Pulmonary artery endothelial cell (primary cell): ENCODE measurements at places on chromosomes 12 and 14.

DNA sequence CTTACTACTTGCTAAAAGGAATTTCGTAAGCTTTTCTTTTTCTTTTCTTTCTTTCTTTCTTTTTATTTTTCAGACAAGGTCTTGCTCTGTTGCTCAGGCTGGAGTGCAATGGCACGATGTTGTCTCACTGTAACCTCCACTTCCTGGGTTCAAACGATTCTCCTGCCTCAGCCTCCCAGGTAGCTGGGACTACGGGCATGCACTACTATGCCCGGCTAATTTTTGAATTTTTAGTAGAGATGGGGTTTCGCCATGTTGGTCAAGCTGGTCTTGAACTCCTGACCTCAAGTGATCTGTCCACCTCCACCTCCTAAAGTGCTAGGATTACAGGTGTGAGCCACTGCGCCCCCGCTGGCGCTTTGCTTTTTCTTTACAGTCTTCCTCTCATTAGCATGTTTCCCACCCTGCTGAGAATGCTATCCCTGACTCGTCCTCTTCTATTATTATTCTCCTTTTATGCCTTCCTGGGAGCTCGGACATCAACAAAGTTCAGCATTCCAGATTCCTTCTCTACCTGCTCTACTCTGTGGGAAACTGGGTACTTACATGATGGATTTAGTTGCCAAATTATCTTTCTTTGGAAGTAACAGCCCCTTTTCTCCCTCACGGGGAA is 3.1 kb downstream of the MTHFD1 start:
- DNase-seq, result no peak

- DNase-seq, result no peak
These were observed 128.8 kb upstream of the DYRK2 start for GRCh38 chr12:67519484-67520433.

- DNase-seq, result no peak
These were observed 16.8 kb downstream of the FLVCR2 start for GRCh38 chr14:75595226-75595625.

DNA sequence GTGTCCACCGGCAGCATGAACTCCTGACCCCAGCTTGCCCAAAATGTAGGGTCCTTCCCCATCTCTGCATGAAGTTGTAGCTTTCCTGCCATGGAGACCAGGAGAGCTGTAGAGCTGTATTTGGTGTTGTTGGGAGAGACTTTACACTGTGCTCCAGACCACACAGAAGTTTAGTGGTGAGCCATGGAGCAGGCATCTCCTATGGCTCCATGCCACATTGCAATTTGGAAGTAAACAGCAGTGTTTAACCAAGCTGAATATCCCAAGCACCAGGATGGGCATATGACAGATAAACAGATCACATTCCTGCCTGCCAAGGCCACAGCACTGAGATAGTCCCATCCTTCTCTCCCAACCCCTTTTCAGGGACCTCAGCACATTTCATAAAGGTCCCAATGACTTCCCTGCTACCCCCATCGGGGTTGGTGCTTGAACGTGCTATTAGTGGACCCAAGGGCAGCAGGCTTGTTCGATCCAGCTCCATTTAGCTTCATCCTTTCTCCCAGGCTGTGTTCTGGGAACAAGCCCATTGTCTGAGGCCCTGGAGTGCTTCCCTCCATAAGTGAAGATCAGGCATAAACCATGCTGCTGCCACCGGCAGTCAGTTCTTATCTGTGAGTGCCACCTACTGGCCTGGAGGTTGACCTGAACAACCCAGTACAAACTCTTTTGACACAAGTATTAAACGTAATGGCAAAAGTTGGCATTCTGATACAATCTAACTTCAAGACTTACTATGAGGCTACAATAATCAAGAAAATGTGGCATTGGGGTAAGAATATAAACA is 172.3 kb upstream of the ATXN7L3B start:
- no peak for DNase-seq

DNA sequence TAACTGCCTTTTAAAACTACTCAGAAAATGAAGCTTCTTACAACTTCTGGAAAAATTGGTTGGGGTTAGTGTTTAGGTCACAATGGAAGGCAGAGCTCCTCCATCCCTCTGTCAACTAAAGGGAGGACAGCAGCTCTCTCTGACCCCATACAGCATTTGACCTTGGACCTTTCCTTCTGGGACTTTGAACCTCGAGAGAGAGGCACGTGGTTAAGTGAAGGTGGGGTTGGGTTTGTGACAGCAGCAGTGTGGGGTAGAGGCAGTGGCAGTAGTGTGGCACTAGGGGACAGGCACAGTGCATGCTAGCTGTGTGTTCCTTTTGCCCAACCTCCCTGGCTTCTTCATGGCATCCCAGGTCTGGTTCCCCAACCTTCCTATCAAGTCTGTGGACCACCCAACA is 9.4 kb upstream of the C12orf75 start:
- no peak for DNase-seq

DNA sequence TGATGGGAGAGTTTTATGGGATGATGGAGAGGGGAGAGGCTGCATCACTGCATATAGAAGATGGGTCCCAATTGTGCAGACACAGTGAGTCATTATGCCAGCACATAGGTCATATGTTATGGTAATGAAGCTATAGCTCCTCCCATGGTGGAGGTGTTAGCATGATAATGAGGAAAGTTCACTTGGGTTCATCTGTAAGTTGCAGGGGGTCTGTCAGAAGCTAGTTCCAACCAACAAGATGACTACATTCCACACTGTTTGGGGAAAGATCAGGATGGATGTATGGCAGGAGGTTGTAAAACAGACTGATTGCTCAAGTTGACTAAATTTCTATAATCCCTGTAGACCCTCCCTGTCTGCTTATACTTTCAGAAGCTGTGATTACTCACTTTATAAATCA is 561.3 kb downstream of the C12orf50 start:
- no peak for DNase-seq

GRCh38 chr12:1591034-1591433 is 3.3 kb downstream of the FBXL14 start:
- DNase-seq, result no peak

DNA sequence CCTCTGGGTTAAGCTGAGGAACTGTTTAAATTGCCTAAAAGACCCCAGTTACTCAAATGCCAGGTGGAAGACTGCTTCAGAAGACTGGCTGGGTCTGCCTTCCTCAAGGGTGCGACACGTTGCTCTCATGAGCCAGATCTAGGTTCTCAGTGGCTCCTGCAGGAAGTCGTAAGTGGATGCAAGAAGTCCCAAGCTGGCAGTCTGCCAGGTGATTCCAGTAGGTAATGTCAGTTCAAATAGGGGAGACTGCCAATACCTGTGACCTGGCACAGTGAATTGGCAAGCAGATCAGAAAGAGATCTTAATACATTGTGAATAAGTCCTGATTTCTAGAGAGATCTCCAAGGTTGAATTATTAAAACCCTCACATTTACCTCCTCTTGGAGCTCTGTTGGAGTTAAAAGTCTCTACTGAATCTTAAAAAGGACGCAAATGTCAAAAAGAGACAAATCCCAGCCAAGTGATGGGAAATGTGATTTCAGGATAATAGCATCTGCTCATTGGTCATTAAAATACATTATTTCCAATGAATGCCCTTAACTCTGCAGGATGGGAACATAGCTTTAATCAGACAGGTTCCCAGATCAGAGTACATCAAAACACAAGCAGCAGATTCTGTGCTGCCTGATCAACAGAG is 98.8 kb upstream of the FRMD6 start:
- DNase-seq, result no peak

GRCh38 chr14:104359301-104359968 is 220.1 kb upstream of the C14orf180 start:
- no peak for DNase-seq

DNA sequence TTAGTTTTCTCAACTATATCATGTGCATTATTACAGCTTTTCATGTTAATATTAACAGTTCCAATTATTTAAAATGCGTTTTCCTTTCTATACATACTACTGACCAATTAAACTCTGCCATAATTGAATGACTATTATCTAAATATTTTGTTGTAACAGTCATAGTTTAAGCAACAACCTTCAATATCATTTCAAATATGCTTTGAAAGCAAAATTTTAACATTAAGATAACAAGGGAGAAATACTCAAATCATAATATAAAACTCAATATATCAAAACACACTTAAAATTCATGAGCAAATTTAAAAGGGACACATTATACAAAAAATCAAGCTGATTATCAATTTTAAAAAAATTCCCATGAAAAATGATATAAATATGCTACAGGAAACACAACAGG is 40.5 kb downstream of the COCH start:
- DNase-seq, result no peak

- DNase-seq, result no peak
These were observed 1315.2 kb downstream of the LRFN5 start for GRCh38 chr14:42921901-42922300.

DNA sequence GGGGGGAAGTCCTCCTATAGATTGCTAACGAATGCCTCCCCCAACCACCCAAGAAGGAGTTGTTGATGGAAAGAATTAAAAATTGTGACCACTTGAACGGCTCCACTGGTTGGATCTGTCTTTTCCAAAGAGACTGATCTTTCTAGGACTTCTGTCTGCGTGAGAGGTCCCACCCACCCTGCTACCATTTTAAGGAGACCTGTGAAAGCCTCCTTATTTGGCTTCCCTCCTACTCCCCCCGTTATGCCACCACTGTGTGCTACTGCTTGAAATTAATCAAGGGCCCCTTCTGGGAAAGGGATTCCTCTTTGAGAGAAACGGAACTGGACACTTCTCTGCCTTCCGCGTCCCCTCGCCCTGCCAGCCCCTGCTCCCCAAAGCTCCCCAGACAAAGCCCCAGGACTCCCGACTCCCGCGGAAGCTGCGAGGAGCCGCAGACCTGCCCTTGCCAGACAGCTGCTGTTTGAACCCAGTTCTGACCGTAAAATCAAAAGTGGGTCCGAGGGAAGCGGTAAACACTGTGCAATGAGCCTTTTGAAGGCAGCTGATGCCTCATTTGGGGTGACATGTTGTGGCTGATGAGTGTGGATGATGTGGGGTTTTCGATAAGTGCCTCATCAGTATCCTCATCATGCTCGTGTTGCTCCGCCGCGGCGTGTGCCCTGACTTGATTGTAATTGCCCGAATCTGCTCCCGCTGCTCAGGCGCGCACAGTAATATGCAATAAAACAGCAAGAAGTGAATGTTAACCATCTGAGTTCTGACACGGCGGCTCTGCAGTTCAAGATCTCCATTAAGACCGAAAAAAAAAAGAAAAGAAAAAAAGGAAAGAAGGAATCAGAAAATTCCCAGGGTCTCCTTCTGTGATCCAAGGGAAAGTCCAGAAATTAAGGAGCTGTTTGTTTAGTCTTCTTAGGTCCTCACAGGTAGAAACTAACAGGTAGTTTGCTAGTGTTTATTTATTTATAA is 48.2 kb downstream of the MBIP start:
- DNase-seq, result no peak

DNA sequence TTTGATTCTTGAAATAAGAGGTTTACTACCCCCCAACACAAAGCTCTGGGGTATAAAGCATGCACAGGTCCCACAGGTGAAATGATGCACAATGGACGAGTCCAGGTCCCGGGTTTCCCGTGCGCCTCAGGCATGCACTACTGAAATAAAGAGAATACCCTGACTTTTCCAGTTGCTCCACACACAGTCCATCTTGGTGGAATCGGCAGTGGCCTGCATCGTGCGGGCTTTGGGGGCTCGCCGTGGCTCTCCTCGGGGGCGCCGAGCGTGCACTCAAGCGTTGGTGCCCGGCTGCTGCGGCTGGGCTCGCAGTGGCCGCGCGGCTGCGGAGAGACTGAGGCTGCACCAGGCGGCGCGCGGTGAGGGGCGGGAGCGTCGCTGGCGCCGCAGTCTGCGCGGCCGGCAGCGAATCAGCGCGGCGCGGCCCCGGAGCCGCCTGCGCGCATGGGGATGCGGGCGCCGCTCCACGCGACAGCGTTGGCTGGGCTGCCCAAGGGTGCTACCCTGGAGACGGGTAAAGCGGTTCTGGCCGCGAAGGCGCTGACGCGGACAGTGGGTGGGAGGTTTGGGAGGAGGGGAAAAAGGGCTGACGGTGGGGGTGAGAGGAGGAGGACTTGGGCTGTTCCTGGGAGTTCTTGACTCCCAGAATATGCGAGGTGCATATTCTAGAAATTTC is 53.8 kb upstream of the CCDC175 start:
- no peak for DNase-seq

DNA sequence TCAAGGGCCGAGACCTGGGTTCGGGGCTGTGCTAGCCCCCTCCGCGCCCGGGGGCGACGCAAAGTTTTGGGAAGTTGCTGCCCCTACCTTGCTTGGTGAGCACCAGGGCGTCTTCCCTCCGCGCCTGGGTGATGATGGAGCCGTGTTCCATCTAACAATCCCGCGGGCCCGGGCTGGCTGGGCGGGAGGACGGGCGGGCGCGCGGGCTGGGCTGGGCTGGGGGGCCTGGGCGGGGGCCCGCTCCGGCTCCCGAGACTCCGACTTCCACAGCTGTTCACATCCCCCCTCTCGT is 298 bp downstream of the CTDSP2 start:
- no peak for DNase-seq

- DNase-seq, result no peak
These were observed 16.4 kb downstream of the NAV3 start for GRCh38 chr12:77847060-77847541.

GRCh38 chr12:29148911-29149690 is at the start of gene FAR2:
Gene FAR2 (plus strand): TSS chr12:29149278. CDS start chr12:29270450, 121,172 bp downstream.
- no peak for DNase-seq

DNA sequence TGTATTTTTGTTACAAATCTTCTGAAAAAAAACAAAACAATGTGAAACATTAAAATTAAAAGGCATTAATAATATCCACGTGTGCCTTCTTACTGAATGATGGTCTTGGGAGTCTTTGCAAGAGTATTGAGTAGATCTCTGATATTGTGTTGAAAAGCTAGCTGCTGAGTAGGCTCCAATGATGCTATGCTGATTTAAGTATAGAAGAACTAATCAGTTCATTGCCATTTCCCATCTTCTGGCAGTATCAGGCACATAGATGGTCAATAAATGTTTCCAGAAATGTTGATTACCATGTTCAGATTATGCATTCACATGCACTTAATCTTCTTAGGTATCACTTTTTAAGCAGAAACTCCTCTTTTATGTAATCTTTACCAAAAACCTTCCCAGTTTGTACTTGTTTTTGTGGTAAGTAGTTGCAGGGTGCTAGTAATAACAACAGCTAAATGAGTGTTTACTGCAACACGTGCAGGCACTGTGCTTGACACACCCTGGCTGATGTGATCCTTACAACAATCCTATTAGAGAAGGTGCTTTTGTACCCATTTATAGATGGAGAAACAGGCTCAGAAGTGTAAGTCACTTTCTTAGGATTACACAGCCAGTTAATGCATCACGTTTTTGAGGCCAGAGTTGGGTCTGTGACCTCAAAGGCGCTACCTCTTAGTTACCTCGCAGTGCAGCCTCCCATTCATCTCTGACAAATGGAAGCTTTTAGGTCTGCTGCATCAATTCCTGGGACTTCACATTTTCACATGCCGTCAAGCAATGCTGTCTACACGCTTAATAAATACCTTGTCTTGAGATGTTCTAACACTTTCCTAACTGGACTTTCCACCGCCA is 46.9 kb downstream of the EID3 start:
- DNase-seq, result no peak
